Activated CD8-positive, alpha-beta memory T cell treated with anti-CD3 and anti-CD28 coated beads for 4 hours (primary cell): ENCODE measurements at places on chromosomes 5 and 9.

- DNase-seq, result no peak
Measured at GRCh38 chr9:97179616-97180015, 127.8 kb upstream of the CCDC180 start.

- DNase-seq, result no peak
Measured at GRCh38 chr9:15086156-15086763, 176.0 kb upstream of the FREM1 start.

DNA sequence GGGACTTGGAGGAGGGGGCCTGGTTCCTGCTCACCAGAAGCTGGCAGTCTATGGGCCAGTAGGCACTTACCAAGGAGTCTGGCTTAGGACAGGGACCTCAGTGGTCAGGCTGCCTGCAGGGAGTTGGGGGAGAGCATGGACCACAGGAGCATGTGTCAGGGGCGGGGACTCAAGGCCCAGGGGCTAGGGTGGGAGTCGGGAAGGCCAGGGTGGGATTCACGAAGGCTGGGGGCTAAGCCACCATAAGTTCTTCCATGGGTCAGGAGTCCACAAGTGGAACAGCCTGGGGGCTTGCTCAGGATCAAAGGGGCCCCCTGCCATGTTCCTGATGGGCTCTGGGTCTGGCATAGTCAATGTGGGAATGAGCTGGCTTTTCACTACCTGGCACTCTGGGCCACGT, 11.5 kb upstream of the SLC25A48 start:
- DNase-seq, result no peak

DNA sequence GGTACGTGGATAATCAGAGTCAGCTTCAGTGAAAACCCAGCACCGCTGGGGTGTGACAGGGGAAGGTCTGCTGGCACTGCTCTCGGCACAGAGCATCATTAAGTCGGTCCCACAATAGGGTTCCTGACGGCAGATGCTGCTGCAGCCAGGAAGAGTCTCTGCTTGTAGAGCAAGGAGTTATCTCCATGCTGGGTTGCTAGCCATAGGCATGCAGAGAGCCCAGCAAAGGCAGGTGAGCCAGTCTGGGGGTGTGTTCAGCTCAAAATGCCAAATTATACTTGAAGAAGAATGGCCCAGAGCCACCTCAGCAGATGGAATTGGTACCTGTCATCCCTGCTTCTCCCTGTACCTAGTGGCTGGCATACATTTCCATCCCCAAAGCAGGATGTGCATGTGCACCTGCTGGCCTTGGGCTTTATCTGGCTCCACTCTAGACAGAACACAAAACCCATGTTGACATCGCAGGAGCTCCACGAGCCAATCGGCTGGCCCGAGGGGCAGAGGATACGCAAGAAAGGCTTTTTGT, 100.8 kb downstream of the WDR41 start:
- no peak for DNase-seq

- DNase-seq, result no peak
Measured at GRCh38 chr5:127934791-127935256, 148.7 kb upstream of the SLC12A2 start.

DNA sequence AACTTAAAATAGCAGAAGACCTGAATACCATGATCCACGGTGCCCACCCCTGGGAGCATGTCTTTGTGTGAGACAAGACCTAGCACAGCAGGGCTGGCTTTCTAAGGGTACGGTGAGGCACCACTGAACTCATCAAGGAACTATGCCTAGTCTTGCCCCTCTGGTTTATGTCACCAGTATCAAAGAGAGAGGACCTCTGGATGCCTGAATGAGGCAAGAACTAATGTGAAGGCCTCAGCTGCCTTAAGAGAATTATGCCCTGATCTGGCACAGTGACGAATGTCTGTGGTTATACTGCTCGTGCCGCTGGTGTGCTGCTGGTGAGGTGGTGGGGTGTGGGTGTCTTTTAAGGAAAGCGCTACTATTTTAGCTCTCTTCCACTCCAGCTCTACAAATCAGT, 23.0 kb downstream of the NREP start:
- DNase-seq, result no peak

DNA sequence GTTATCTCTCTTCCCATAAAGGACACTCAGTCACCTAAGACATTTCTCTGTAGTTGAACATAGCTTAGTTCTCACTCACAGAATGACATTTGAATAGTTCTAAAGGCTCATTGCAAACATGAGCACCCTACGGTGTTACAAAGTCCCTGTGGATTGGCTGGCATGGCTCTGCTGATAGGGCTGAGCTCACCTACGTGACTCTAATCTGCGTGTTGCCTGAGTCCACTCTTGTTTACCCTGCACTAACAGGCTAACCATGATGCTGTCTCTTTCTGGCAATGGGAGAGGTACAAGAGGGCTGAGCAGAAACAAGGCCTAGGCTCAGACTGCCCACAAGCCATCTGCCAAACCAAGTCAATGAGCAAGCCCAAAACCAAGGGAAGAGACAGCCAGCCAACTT, 103.6 kb downstream of the PALM2AKAP2 start:
- DNase-seq, result no peak

DNA sequence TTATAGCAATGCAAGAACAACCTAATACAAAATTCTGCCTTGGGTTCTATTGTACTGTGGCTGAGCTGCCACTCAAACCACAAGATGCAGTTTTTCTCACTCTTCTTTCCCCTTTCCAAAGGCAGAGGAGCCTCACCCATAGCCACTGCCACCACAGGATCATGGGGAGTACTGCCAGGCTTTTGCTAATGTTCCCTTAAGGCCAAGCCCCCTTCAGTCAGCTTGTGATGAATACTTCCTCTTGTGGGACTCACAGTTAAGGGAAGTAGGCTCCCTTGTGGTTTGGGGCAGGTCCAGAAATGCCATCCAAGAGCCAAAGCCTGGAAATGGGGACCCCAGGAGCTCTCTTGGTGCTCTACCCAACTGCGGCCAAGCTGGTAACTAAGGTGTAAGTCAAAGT, 258.7 kb downstream of the SPATA31D1 start:
- DNase-seq, result no peak

DNA sequence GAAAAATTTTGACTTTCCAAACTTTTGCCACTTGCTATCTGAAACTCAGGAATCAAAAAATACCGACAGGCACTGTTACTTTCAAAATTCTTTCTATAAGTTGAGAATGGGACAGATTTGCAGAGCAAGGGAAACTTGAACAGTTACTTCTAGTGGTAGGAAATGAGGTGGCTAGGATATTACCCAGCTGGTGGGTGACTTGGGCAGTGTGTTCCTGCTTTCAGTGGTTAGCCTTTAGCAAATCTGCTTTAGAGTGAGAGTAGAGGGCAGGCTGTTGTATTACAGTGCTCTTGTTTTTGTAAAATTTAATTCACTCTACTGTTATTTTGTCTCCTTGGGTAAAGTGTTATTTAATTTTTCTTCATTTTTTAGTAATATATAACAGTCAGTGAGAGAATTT, 40.2 kb upstream of the ROPN1L start:
- DNase-seq, result no peak

DNA sequence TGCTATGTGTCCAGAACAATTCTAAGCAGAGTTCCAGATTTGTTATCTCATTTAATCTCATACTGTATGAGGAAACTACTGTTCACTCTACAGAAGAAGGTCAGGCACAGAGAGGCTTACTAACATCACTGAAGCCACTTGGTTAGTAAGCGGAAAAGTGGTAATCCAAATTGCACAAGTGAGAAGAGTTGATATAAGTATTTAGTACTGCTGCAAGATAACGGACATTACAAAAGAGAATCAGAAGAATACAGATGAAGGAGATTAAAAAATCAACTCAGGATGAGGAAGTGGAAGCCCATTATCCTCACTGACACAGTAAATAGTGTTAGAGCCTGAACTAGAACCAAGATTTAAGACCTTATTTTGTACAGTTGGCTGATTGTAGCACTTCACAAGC, 22.3 kb upstream of the TLR4 start:
- DNase-seq, result no peak

- no peak for DNase-seq
Measured at GRCh38 chr9:7906783-7907550, 107.4 kb upstream of the DMAC1 start.

- DNase-seq, result no peak
Measured at GRCh38 chr5:142683881-142684505, 1.9 kb downstream of the FGF1 start.

DNA sequence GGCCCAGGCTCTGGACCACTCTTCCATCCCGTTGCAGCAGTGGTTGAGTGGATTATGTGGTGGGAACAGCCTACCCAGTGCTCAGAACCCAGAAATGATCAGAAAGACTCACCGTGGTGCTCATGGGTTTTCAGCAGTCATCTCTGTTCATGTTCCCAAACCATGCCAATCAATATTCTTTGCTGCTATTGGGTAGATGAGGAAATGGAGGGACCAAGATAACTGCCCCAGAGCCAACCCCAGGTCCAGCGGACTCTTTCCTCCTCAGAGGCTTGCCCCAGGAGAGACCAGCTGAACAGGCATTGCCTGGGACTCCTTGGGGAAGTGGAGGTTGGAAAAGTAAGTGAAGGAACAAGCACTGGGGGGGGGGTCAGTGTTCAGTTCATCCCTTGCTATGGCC, 38.1 kb downstream of the ALG2 start:
- DNase-seq, result no peak

GRCh38 chr5:137361280-137361679, 137.8 kb downstream of the SPOCK1 start:
- DNase-seq, result no peak

DNA sequence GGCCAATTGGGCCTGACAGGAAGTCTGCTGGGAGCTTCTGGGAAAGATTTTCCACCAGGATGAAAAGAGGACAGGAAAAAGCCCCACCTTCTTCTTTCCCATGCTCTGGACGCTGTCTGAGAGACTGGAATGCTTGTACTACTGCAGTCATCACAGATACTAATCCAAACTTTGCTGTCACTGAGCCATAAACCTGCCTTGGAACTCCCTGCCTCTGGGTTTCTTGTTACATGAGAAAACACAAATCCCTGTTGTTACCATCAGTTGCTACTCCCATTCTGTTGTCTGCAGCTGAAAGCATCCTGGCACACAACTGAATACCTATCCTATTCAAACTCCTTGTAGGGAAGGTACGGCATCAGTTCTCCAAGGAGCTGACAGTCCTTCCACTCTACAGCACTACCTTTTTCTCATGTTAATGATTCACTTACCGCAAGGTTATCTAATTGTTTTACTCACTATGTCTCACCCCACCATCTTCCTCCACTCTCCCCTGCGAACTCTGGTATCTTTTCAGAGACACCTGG, 167.5 kb downstream of the CDK5RAP2 start:
- no peak for DNase-seq

DNA sequence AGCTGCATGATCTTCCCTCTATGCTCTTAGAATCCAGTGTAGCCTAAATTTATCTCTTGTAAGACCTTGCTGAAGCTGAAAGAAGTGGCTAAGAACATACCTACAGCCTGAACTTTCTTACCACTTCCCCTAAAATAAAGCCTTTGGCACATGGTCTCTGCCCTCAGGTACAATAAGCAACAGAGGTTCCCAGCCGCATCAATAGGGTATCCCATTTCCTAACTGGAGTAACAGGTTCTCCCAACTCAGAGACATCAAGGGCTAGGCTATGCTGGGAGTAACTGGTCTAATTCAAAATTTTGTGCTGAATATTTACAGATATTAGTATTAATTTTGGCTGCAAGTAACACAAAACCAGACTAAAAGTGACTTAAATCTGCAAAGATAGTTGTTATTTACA, 335.8 kb upstream of the TRPC7 start:
- no peak for DNase-seq
